ENCODE measurements at places on chromosomes 13 and 19.

GRCh38 chr19:2244125-2244411 is 5.1 kb upstream of the AMH start:
- no peak for DNase-seq

GRCh38 chr19:47633517-47633916 is 24.6 kb downstream of the BICRA start:
- DNase-seq, result no peak

DNA sequence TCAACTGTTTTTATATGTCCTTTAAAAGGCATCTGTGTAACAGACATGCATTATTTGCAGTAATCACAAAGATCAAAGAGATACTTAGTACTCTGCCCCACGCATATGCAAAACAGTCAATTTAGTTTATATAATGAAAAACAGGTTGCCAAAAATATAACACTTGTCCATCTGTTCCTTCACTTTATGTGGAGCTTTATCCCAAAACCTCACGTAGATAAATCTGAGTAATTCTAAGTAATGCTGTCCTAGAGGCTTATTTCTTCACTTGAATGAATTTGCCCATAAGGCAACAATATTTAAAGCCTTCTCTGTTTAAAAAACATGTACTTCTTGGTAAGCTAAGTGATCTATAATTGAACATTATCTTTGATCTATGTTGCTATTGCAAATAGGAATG is 20.3 kb upstream of the SLITRK6 start:
- DNase-seq, result no peak

DNA sequence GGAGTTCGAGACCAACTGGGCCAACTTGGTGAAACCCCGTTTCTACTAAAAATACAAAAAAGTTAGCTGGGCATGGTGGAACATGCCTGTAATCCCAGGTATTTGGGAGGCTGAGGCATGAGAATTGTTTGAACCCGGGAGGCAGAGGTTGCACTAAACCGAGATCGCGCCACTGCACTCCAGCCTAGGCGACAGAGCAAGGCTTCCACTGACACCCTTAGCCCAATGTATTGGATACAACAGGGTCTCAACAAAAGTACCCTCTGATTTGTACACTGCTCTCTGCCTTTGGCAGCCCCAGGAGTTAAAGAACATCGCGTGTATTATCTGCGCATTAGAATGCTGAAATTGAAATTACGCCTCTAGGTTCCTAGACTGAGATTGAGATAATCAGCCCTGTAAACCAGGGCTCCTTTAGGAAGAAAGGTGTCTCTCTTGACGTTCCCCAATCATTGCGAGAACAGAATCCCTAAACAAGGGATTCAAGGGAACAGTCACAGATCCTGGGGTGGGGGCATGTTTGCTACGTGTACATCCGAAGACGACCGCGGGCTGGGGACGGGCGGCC is 21.9 kb downstream of the IPO5 start:
- DNase-seq, result no peak

GRCh38 chr13:70571221-70571620 is 463.0 kb upstream of the KLHL1 start:
- no peak for DNase-seq

DNA sequence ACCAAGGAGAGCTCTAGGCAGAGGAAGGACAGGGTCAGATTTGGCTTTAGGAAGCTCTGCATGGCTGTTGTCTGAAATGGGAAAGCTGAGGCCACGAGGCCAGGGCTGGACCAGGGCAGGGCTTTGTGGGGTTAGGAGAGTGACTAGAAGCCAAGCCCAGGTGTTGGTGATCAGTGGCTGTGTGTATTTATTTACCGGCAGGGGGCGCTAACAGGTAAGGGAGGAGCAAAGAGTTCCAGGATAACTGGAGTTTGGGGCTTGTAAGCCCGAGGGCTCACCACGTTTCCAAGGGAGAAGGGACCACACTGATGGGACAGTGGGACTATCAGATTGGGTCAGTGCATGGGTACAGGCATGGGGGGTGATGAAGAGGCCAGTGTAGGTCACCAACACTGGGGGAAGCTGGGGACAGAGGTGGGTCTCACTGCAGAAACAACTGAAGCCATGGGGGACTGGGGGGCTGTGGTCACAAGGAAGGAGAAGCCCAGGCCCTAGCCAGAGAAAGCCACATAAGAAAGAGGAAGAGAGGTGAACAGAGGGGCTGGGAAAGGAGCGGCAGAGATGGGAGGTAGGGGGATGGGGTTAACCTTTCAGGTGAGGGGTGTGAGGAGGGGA is 3.9 kb downstream of the TMEM147 start:
- peak; percentile 79 for DNase-seq

DNA sequence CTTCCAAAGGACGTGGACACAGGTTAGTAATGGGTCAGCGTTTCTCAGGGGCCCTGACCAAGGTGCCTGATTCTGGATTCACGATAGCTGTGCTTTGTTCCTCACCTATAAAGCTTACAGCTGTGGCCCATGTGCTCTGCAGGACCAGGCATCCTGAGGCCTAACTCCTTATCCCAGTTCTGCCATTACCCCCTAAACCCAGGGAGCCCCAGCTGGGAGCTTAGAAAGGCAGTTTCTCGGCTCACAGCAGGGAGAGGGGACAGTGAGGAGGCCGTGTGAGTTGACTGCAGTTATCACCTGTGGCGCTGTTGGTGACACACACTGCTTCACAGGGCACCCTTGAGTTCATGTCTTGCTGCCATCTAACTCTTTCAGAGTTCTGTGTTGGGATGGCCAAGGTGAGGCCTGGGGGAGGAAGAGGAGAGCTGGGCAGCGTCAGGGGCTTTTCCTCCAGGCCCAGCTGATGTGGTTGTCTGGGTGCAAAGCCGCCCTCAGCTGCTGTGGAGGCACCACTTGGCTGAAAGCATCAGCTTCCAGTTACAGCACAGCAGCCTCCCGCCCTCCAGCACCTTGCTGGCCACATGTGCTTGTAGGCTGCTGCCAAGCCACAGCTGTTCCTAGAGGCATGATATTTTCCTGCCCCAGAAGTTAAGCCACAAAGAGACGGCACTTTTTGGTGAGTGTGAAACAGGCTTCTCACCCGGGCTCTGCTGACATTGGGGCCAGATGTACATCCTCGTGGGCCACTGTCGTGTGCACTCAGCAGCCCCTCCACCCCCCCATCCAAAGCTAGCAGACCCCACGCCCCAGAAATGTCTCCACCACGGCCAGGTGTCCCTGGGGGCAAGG is 99.6 kb upstream of the MCF2L start:
- DNase-seq, result no peak

DNA sequence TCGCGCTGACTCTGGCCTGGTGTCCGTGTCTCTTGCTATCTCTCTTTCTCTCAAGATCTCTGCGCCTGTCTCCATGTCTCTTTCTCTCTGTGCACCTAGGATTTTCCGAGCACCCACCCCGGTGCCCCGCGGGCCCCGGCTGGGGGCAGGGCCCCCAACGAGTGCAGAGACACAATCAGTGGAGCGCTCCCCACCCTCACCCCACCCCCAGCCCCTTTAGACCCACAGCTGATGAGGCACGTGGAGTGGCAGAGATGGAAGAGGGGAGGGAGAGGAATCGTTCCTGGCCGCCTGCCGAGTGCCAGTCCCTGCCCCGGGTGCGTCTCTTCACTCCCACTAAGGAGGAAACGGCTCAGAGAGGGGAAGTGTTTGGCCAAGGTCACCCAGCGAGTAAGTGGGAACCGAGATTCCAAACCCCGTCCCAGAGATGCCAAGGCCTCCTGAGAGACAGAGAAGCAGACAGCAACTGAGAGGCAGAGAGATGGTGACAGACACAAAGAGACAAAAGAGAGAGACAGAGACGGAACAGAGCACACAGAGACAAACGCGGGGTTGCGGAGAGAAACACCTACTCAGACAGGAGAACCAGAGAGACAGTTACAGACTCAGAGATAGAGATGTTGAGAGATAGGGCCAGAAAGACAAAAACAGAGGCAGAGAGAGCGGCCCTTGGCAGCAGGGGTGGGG is 626 bp upstream of the BCL3 start:
- DNase-seq, result peak; percentile 61

- DNase-seq, result no peak
These were observed 126.8 kb downstream of the LMO7 start for GRCh38 chr13:75762955-75763354.

DNA sequence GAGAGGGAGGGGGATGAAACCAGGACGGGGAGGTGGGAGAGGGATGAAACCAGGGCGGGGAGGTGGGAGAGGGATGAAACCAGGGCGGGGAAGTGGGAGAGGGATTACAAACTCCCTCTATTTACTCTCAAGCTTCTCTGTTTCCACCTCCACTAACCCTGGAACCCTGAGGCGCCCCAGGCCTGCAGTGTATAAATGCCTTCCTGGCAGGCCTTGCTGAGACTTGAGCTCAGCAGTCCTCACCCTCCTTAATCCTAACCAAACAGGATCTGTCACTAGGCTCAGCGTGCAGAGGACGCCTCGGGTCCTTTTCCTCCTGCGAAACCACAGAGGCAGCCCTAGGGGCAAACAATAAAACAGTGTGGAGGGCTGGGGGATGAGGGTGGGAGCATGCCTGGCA is 32.1 kb upstream of the OR1M1 start:
- DNase-seq, result peak; percentile 56

GRCh38 chr19:18204394-18205199 is 755 bp upstream of the RAB3A start:
- DNase-seq, result no peak

DNA sequence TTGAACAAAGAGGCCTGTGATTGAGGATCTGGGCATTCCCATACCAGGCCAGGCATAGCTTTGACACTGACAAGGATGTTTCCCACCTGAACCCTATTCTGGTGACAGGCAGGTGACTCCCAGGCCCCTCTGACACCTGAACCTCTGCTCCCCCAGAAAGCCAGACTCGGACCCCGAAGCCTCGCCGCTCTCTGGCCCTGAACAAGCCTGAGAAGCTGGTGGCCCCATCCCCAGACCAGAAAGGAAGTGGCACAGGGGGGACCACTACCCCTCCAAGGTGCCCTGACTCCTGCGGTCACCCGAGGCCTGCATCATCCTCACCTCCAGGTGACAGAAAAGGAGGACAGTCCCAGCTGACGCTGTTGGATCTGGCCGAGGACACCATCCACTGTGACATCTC is 14.7 kb downstream of the SIX5 start:
- DNase-seq, result no peak

- no peak for DNase-seq
These were observed 1315.4 kb downstream of the PCDH9 start for GRCh38 chr13:65914716-65915115.

DNA sequence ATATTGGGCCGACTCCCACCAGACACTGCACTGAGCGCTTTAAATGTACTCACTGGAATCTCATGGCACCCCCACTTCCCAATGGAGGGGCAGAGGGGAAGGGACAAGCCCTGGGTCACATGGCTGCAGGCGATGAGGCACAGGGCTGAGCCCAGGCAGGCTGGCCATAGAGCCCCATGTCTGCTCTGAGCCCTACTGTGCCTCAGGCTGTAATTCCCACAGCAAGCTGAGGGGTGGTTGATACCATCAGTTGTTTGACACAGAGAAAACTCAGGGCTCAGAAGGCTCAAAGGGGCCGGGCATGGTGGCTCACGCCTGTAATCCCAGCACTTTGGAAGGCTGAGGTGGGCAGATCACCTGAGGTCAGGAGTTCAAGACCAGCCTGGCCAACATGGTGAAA is 25.1 kb downstream of the RFX1 start:
- DNase-seq, result no peak

- DNase-seq, result no peak
These were observed 89.0 kb upstream of the ZNF507 start for GRCh38 chr19:32256341-32256975.

DNA sequence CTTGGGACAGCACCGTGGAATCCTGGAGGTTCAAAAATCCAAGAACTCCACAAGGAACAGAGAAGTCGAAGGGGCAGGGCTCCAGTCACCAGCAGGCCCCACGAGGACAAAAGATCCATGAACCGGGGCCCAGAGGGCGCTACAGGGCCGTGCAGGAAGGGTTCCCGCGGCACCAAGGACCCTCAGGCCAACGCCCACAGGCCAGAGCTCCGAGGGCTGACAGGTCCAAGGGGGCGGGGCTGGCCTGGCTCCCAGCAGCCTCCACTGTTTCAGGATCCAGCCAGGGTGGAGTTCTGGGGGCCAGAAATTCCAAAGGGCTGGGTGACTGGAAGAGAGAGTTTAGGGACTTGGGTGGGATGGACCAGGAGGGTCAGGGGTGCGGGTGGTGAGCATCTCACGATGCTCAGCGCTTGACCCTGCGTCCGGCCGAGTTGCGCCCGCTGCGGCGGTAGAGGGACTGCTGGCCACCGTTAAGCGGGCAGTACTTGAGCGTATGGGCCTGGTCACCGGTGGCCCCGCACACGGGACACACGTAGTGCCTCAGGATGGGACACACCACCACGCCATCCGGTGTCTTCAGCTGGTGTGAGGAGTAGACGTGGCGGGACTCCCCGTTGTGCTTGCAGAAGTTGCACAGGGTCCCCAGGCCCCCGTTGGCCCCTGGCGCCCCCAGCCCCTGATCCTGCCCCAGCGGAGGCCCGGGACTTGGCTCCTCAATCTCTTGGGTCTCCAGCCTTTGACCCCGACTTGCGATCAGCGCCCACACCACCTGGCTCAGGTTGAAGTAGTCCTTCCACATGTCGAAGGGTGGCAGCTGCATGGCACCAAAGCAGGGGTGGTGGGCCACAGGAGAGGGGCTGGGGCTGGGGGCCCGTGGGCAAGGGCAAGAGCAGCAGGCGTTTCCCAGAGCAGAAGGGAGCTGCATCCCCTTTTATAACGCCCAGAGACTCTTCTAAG is at the start of gene NANOS2:
NANOS2 (minus strand) TSS at position 905 of the 957 bp plus-strand sequence; CDS start at position 820, 85 bp downstream.
- DNase-seq, result peak; percentile 94

- no peak for DNase-seq
These were observed 13.0 kb upstream of the MYH14 start for GRCh38 chr19:50190439-50190891.

- DNase-seq, result no peak
These were observed 95.6 kb downstream of the TSHZ3 start for GRCh38 chr19:31253526-31254179.

DNA sequence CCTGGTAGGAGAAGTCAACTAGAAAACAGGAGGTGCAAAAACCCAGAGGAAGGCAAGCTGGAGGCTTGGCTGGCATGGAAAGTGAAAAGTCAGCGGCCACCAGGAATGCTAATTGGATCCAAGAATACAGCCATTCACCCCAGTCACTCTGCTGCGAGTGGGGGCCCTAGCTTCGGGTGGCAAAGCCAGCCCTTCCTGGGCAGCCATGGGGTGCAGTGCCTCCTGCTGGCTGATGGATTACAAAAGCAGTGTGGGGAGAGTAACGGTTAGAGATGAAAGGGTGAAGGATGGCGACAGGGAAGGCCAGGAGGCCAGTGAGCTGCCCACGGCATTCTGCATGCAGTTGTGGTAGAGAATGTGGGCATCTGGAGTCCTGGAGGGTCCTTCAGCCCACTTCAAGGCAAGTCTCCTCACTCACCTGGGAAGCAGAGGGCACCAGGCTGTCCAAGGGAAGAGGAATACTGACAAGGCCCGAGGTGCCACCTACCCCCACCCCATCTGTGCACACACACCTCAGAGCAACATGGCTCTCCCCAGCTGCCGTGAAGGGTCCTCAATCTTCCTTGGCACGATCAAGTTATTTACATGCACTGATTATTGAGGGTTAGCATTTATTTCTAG is 20.3 kb upstream of the EPHX3 start:
- DNase-seq, result peak; percentile 44

- DNase-seq, result no peak
These were observed 908.2 kb downstream of the EFNB2 start for GRCh38 chr13:105627270-105627669.
